ENCODE measurements at places on chromosomes 12 and 14. TPM values are rescaled to one million over a fixed set of nuclear protein-coding genes. Genes with fewer than 3 reads are reported as not detected.

Gene PPP1R1A
- 10.8 TPM for total RNA-seq

Gene LBHD2
- total RNA-seq, result not detected

Gene GPR65
- 0.41 TPM for total RNA-seq

Gene RTL1
- total RNA-seq, result 46.9 TPM

Gene SLC25A47
- total RNA-seq, result not detected

Gene NGB
- total RNA-seq, result not detected

Gene RIN3
- 6.9 TPM for total RNA-seq

Gene ARHGAP5
- 206 TPM for total RNA-seq

Gene RNASE7
- total RNA-seq, result 1.2 TPM

Gene AKAP5
- total RNA-seq, result 0.51 TPM

Gene TIMELESS
- total RNA-seq, result 10.5 TPM

Gene TSPAN9
- 162 TPM for total RNA-seq

Gene GPRC5D
- not detected for total RNA-seq

Gene TMEM179
- 0.72 TPM for total RNA-seq

Gene SVOP
- 0.31 TPM for total RNA-seq

Gene DEGS2
- 4.9 TPM for total RNA-seq

Gene DHRS4
- total RNA-seq, result 18.8 TPM

Gene HOXC12
- total RNA-seq, result not detected

Gene AKAP6
- 230 TPM for total RNA-seq

Gene KIF26A
- 14.0 TPM for total RNA-seq

Gene TMPRSS12
- not detected for total RNA-seq

Gene HVCN1
- total RNA-seq, result 8.4 TPM
